A172 (cell line): ENCODE measurements at places on chromosomes 16 and 17. TPM values are rescaled to one million over a fixed set of nuclear protein-coding genes. Genes with fewer than 3 reads are reported as not detected.

GRCh38 chr16:11408216-11408615 lies 63.0 kb downstream of the RMI2 start:
- no peak for DNase-seq

Gene KIF1C
- total RNA-seq: 123 and 125 TPM in 2 replicates

GRCh38 chr17:1031711-1032110 lies 34.8 kb downstream of the TIMM22 start:
- no peak for DNase-seq

Gene ARHGAP44
- total RNA-seq: 0.69 and 1.1 TPM in 2 replicates

Gene IRX3
- 7.7 and 8.6 TPM in 2 replicates for total RNA-seq

GRCh38 chr16:88638323-88639230 lies at the start of gene IL17C:
IL17C (plus strand) TSS chr16:88638572; CDS start chr16:88638642, 70 bp downstream.
- no peak for DNase-seq

- peak; percentile 78 for DNase-seq
Measured at GRCh38 chr16:77306075-77306474, 106.9 kb downstream of the SYCE1L start.

- no peak for DNase-seq
Measured at GRCh38 chr17:4764595-4764994, 7.1 kb upstream of the TM4SF5 start.

Gene TNFRSF17
- total RNA-seq: not detected in 2 replicates

Gene HAGH
- total RNA-seq: 85.2 and 163 TPM in 2 replicates

Gene PHF23
- total RNA-seq: 59.5 and 75.3 TPM in 2 replicates

GRCh38 chr16:74309789-74310781 lies 13.5 kb downstream of the PSMD7 start:
- DNase-seq: peak; percentile 59

- DNase-seq: peak; percentile 78
Measured at GRCh38 chr17:27049104-27049784, 244.7 kb upstream of the WSB1 start.

GRCh38 chr16:8950580-8951077 lies 13.1 kb downstream of the USP7 start:
- DNase-seq: no peak

- DNase-seq: peak; percentile 23
Measured at GRCh38 chr17:29444589-29444988, 54.4 kb downstream of the TAOK1 start.

Gene ACSM2A
- not detected in 2 replicates for total RNA-seq

DNA sequence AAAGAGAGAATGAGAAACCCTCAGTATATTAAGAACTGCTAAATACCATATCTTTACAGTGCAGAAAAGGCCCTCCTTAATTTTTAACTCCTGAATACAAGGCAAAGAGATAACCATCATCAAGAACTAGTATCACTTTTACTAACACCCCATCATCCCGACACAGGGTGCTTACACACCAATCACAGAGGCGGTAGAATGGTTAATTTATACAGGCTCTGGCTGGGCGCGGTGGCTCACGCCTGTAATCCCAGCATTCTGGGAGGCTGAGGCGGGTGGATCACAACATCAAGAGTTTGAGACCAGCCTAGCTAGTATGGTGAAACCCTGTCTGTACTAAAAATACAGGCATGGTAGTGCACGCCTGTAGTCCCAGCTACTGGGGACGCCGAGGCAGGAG lies 4.2 kb downstream of the PSMD12 start:
- DNase-seq: no peak
